Stimulated activated CD4-positive, alpha-beta T cell treated with anti-CD3 and anti-CD28 coated beads, Interleukin-15, amount 100 ng/mL, for 1 hour (primary cell): ENCODE measurements at places on chromosomes 5 and 9.

- DNase-seq: no peak
Observed at GRCh38 chr5:142303565-142303964, 21.3 kb downstream of the SPRY4 start.

- no peak for DNase-seq
Observed at GRCh38 chr9:117697046-117697445, 7.2 kb upstream of the TLR4 start.

GRCh38 chr5:83145241-83145640 lies 67.9 kb downstream of the XRCC4 start:
- no peak for DNase-seq

- DNase-seq: no peak
Observed at GRCh38 chr5:40355846-40356245, 323.9 kb upstream of the PTGER4 start.

GRCh38 chr9:113622600-113623400 lies 159.3 kb downstream of the RGS3 start:
- DNase-seq: no peak

DNA sequence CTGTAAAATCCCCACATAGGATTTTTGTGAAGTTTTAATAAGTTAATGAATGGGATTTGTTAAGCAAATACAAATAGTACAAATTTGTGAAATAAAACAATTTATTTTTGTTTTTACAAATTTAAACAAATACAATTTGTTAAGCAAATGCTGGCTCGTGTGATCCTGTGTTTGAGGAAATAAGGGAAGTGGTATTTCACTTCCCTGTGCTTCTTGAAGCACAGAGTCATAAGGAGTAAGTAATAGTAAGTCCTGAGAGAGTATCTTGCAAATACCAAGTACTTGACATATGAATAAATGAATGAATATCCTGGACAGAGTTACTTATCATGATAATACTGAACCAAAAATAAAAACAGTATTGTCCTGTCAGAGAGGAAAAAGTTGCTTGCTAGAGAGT lies 9.1 kb downstream of the SMIM3 start:
- DNase-seq: no peak

GRCh38 chr9:98940276-98940675 lies 3.4 kb upstream of the COL15A1 start:
- no peak for DNase-seq

GRCh38 chr9:127347831-127348776 lies 48.9 kb upstream of the SLC2A8 start:
- DNase-seq: no peak

- no peak for DNase-seq
Observed at GRCh38 chr5:96733771-96734500, 71.8 kb downstream of the CAST start.

- no peak for DNase-seq
Observed at GRCh38 chr9:7960320-7961050, 160.9 kb upstream of the DMAC1 start.

GRCh38 chr5:117058740-117059139 lies 484.1 kb upstream of the SEMA6A start:
- DNase-seq: no peak
